ENCODE measurements at places on chromosomes 12 and 14. TPM values are rescaled to one million over a fixed set of nuclear protein-coding genes. Genes with fewer than 3 reads are reported as not detected.

TEX22 gene
- total RNA-seq, result 0.06 TPM

STAT2 gene
- 111 TPM for total RNA-seq

MANSC4 gene
- total RNA-seq, result not detected

HNF1A gene
- 0.06 TPM for total RNA-seq

GPHN gene
- 4.7 TPM for total RNA-seq

KLRF1 gene
- total RNA-seq, result not detected

PPHLN1 gene
- total RNA-seq, result 76.2 TPM

MIP gene
- not detected for total RNA-seq

GPR162 gene
- total RNA-seq, result 2.0 TPM

NRXN3 gene
- total RNA-seq, result not detected

BORCS5 gene
- 3.3 TPM for total RNA-seq

FAM161B gene
- 2.1 TPM for total RNA-seq

CPNE6 gene
- total RNA-seq, result not detected

RTL1 gene
- total RNA-seq, result not detected

ATP5MC2 gene
- 412 TPM for total RNA-seq

TRPV4 gene
- total RNA-seq, result not detected

IPO4 gene
- total RNA-seq, result 75.0 TPM

RBM19 gene
- 18.4 TPM for total RNA-seq

ACOT2 gene
- total RNA-seq, result 53.0 TPM

GPHB5 gene
- total RNA-seq, result not detected

STYX gene
- total RNA-seq, result 20.2 TPM

SELPLG gene
- 2.1 TPM for total RNA-seq

DDHD1 gene
- total RNA-seq, result 13.6 TPM

L3HYPDH gene
- total RNA-seq, result 39.6 TPM

SOX5 gene
- total RNA-seq, result 2.4 TPM

ABHD12B gene
- total RNA-seq, result not detected

C12orf50 gene
- not detected for total RNA-seq

LHX5 gene
- total RNA-seq, result not detected

IAPP gene
- not detected for total RNA-seq

KCNA5 gene
- total RNA-seq, result not detected

RPL10L gene
- not detected for total RNA-seq

CACNA1C gene
- 0.57 TPM for total RNA-seq

KLHL33 gene
- total RNA-seq, result not detected

ATP5F1B gene
- 670 TPM for total RNA-seq

GLS2 gene
- not detected for total RNA-seq

TTC8 gene
- total RNA-seq, result 23.0 TPM

ADAMTS20 gene
- 0.17 TPM for total RNA-seq

STXBP6 gene
- 40.2 TPM for total RNA-seq

CLEC1A gene
- not detected for total RNA-seq

GALNT6 gene
- 0.13 TPM for total RNA-seq

CFAP54 gene
- 1.1 TPM for total RNA-seq

CLEC4D gene
- total RNA-seq, result not detected

FLRT2 gene
- 7.5 TPM for total RNA-seq

PRIMA1 gene
- total RNA-seq, result not detected

C3AR1 gene
- 1.5 TPM for total RNA-seq

SMOC1 gene
- 0.06 TPM for total RNA-seq

CD69 gene
- not detected for total RNA-seq

SYNE3 gene
- total RNA-seq, result 12.5 TPM

INHBC gene
- total RNA-seq, result not detected

TXNRD1 gene
- total RNA-seq, result 98.7 TPM

RAPGEF3 gene
- 1.8 TPM for total RNA-seq

RHNO1 gene
- 58.9 TPM for total RNA-seq

VRTN gene
- total RNA-seq, result not detected

CBLN3 gene
- 1.9 TPM for total RNA-seq

MANSC1 gene
- 0.26 TPM for total RNA-seq

SART3 gene
- total RNA-seq, result 52.6 TPM

DNAJC22 gene
- 1.1 TPM for total RNA-seq

KDM5A gene
- total RNA-seq, result 32.4 TPM

OR4E2 gene
- total RNA-seq, result not detected
